ENCODE measurements at places on chromosomes 7 and 10. TPM values are rescaled to one million over a fixed set of nuclear protein-coding genes. Genes with fewer than 3 reads are reported as not detected.

CLCN1 gene
- 0.07 TPM for polyA plus RNA-seq

OPN4 gene
- not detected for polyA plus RNA-seq

LRRC17 gene
- 1.00 TPM for polyA plus RNA-seq

ASB4 gene
- not detected for polyA plus RNA-seq

TNS3 gene
- 20.9 TPM for polyA plus RNA-seq

TMEM229A gene
- polyA plus RNA-seq, result not detected

CLEC2L gene
- polyA plus RNA-seq, result 0.11 TPM

NPSR1 gene
- polyA plus RNA-seq, result not detected

WNT2 gene
- polyA plus RNA-seq, result 0.74 TPM

NKX1-2 gene
- polyA plus RNA-seq, result not detected

ZNF853 gene
- 1.5 TPM for polyA plus RNA-seq

TAS2R41 gene
- polyA plus RNA-seq, result not detected

LRGUK gene
- polyA plus RNA-seq, result not detected

WEE2 gene
- polyA plus RNA-seq, result 0.04 TPM

DNA sequence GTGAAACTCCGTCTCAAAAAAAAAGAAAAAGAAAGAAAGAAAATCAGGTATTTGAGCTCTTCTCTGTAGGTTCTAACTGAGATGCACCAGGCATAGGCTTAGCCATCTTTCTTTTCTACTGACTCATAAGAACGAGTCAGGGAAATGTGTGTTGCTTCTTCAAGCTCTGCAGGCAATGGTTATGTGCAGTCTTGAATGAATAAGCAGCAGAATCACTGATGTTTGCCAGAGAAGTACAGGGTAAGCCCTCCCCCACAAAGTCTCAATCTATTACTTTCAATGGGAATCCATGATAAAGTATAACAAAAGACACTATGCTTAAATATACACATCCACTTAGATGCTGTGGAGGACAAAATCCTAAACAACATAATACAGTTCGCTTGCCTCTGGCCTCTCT, 239.2 kb downstream of the PARD3 start:
- H3K4me1 ChIP-seq, result no peaks in the 10 kb centered on the region
- H3K4me3 ChIP-seq, result no peak overlapping the region
- no peak for DNase-seq
- no peak overlapping the region for H3K27ac ChIP-seq
- no peaks in the 10 kb centered on the region for H3K36me3 ChIP-seq
- H3K27me3 ChIP-seq, result no peaks in the 10 kb centered on the region

DNA sequence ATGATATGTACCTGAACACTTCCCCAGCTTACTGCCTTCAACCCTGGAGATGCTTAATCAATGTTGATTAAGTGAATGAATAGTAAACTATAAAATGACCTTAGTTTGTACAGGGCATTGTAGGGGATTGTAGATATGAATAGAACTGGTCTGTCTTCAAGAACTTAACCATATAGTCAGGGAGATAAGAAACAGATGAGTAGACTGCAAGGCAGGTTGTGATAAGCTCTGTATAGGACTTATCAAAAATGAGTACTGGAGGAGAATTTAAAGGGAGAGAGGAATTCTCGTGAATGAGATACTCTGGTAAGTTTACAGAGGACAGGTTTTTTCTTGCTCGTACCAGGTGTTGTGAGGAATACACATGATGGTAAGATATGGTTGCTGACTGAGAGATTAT, 27.6 kb downstream of the SGPL1 start:
- no peak overlapping the region for H3K4me3 ChIP-seq
- no peaks in the 10 kb centered on the region for H3K4me1 ChIP-seq
- no peak for DNase-seq

DNA sequence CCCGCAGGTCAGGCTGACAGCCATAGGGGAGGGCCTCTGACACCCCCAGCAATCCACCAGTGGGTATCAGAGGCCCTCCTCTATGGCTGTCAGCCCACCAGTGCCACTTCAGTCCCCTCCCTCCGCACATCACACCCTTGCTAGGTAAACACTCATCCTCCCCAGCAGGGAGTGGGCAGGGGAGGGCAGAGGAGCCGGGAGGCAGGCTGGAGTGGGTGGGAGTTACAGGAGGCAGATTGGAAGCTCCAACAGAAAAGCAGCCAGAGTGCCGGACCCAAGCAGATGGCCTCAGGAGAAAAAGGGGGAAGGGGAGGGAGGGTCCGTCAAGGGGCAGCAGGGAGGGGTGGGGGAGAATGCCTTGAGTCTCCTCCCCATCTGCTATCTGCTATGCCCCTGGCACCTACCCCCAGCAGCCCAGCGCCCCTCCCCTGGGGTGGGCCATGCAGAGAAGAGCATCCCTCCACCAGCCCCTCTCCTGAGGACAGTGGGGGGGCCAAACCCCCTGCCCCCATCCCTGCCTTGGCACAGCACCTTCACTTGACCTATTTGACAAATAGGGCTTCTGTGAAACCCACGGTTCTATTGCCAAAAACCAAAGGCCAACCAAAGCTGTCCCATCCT, 2.4 kb downstream of the RASGEF1A start:
- H3K27me3 ChIP-seq, result no peaks in the 10 kb centered on the region
- no peak for DNase-seq
- H3K4me3 ChIP-seq, result no peak overlapping the region
- no peak overlapping the region for H3K27ac ChIP-seq

GRCh38 chr7:6526997-6527378, 24.3 kb downstream of the GRID2IP start:
- peak overlapping the region; percentile 40 for H3K4me3 ChIP-seq
- H3K27me3 ChIP-seq, result peaks cover 71% of the 10 kb centered on the region
- peaks cover 12% of the 10 kb centered on the region for H3K4me1 ChIP-seq
- H3K27ac ChIP-seq, result no peak overlapping the region

- H3K4me1 ChIP-seq, result peaks cover 11% of the 10 kb centered on the region
- H3K36me3 ChIP-seq, result no peaks in the 10 kb centered on the region
- no peak overlapping the region for H3K4me3 ChIP-seq
- H3K27ac ChIP-seq, result no peak overlapping the region
- no peaks in the 10 kb centered on the region for H3K27me3 ChIP-seq
Observed at GRCh38 chr7:26178272-26178960, 22.1 kb downstream of the HNRNPA2B1 start.

GRCh38 chr10:21981118-21981517, 22.4 kb downstream of the DNAJC1 start:
- peaks cover 7% of the 10 kb centered on the region for H3K4me1 ChIP-seq
- H3K27ac ChIP-seq, result no peak overlapping the region
- no peaks in the 10 kb centered on the region for H3K27me3 ChIP-seq

- no peaks in the 10 kb centered on the region for H3K27me3 ChIP-seq
- H3K4me1 ChIP-seq, result no peaks in the 10 kb centered on the region
- DNase-seq, result no peak
Observed at GRCh38 chr7:94314413-94315410, 80.0 kb upstream of the COL1A2 start.

DNA sequence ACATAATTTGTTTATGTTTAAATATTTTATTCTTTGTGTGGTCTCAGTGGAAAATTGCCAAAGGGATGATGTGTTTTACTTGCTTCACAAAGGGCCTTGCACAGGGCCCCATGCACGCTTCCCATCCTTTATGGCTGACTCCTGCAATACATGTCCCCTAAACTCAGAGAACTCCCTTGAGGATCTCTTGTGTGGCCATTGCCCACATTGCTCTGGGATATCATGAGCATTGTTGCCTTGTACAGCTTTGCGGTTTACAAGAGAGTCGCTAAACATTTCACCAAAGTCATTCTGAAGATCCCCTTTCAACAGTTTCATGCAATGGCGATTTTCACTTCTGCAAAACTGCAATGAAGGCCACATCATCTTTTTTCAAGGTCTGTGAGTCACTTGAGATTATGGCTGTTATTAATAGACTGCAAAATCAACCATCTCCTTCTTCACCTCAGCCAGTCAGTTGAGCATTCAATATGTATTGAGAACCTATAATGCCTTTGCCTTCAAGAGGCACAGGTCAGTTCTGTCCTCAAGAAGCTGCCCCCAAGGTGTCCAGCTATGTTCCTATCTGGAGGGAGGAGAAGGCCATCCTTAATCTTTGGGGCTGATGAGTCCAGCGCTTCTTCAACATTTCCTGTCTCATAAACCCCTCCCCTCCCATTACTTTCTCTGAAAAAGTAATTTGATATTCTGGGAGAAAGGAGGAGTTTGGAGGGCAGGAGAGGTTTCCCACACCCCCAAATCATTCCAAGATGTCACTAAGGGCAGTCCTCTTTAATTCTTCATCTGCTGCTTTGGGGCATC, 108.1 kb downstream of the CCDC71L start:
- H3K27me3 ChIP-seq, result no peaks in the 10 kb centered on the region
- no peaks in the 10 kb centered on the region for H3K36me3 ChIP-seq
- no peak for DNase-seq
- H3K4me1 ChIP-seq, result peaks cover 9% of the 10 kb centered on the region
- no peak overlapping the region for H3K4me3 ChIP-seq

DNA sequence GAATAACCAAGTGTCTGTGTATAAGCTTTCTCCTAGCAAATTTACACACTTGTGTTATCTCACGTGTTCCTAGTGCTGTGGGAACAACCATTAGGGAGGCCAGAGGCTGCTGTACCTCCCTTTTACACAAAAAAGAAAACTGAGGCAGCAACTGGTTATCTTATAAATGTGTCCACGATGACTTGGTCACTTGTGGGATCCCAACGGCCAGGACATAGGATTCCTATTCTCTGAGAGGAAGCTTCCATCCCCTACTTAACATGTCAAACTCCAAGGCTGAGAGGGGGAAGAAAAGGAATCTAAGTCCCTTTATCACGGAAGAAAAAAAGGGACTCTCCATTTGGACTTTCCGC, 484 bp downstream of the ZNF438 start:
- peak overlapping the region; percentile 57 for H3K4me3 ChIP-seq
- peak overlapping the region; percentile 100 for H3K27ac ChIP-seq
- no peaks in the 10 kb centered on the region for H3K36me3 ChIP-seq
- H3K27me3 ChIP-seq, result no peaks in the 10 kb centered on the region
- H3K4me1 ChIP-seq, result peaks cover 36% of the 10 kb centered on the region

DNA sequence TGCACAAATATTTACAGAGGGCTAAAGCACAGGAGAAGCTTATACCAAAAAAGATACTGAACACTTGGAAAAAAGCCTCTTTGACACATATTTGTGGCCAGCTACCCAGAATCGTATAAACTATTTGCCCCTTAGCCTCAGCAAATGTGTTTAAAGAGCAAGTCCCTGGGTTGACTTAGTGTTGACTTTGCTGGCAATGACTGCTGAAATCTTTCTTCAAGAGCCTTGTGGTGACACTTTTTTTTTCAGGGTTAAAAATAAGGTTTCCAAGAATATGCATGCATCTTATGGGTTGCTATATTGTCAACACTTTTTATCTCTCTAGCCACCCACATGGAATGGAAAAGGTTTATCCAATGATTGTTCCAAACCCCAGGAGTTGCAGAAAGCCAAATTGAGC, 14.9 kb upstream of the PLEKHS1 start:
- no peaks in the 10 kb centered on the region for H3K4me1 ChIP-seq
- DNase-seq, result no peak

- H3K27me3 ChIP-seq, result no peaks in the 10 kb centered on the region
- peaks cover 13% of the 10 kb centered on the region for H3K4me1 ChIP-seq
- peaks cover 34% of the 10 kb centered on the region for H3K36me3 ChIP-seq
- no peak overlapping the region for H3K4me3 ChIP-seq
- DNase-seq, result no peak
Observed at GRCh38 chr10:74047304-74047703, 49.4 kb downstream of the VCL start.

DNA sequence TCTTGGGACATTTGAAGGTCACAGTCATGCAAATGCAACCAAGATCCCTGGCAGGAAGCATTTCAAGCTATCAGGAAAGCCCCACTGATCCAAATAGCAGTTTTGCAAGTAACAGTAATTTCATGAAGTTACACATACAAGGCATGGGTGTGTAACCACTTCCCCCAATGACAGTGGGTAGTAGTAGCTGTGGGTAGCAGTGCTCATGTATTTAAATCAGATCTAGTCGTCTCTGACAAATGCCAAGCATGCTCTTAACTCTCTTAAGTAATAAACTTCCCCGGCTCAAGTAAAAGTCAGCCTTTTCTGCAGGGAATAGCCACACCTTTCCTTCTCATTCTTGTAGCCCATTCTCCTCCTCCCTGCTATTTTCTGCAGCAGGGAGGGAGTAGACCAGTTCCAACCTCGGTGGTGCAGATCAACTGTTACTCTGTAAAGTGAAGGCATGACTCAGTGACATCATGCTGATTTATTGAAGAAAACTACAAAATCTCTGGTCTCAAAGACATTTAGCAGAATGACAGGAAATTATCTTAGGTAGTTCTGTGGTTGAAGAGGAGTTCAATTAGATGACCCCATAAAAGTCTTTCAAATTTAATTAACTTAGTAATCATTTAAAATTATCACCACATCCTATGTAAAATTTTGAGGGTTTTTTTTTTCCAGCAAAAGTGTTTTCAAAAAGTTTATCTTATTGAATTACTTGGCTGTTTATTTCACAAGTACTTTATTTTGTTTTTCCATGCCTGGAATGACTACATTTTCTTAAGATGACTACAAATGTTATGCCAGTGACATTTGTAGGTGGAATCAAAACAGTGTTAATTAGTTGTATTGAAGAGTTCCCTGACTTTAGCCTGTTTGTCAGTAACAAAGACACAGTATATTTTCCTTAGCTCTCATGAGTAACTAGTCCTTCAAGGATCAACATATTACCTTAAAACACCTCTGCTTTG, 568.3 kb downstream of the INHBA start:
- H3K27ac ChIP-seq, result no peak overlapping the region
- no peak overlapping the region for H3K4me3 ChIP-seq
- no peaks in the 10 kb centered on the region for H3K4me1 ChIP-seq
- no peaks in the 10 kb centered on the region for H3K36me3 ChIP-seq

GRCh38 chr7:110027385-110027784, 1063.5 kb upstream of the LRRN3 start:
- H3K27me3 ChIP-seq, result no peaks in the 10 kb centered on the region
- DNase-seq, result no peak
- no peak overlapping the region for H3K4me3 ChIP-seq
- no peaks in the 10 kb centered on the region for H3K36me3 ChIP-seq
- no peak overlapping the region for H3K27ac ChIP-seq

- no peaks in the 10 kb centered on the region for H3K36me3 ChIP-seq
- no peaks in the 10 kb centered on the region for H3K4me1 ChIP-seq
- no peak overlapping the region for H3K4me3 ChIP-seq
- H3K27me3 ChIP-seq, result no peaks in the 10 kb centered on the region
- no peak overlapping the region for H3K27ac ChIP-seq
Observed at GRCh38 chr7:159061209-159061608, 83.5 kb downstream of the VIPR2 start.

GRCh38 chr10:70771311-70772194, 13.6 kb downstream of the TBATA start:
- H3K27me3 ChIP-seq, result no peaks in the 10 kb centered on the region
- H3K36me3 ChIP-seq, result no peaks in the 10 kb centered on the region
- DNase-seq, result peak; percentile 61
- H3K27ac ChIP-seq, result no peak overlapping the region
- no peak overlapping the region for H3K4me3 ChIP-seq
- no peaks in the 10 kb centered on the region for H3K4me1 ChIP-seq

DNA sequence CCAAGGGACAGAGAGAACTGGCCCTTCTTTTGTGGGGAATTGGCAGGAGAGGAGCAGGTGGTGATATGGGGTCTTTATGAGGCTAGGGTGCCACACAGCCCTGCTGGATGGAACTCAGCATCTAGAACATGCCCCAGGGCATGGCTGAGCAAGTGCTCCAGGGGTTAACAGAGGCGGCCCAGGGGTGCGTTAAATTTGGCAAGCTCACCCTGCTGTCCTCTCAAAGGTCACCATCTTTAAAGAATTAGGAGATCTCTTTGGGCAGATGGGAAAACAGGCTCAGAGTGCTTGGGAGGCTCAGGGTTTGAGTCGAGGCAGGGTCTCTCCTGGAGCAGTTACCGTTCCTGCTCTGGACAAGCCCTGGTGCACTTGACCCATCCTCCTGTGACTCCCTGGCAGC, 21.4 kb upstream of the UNC5B start:
- H3K4me1 ChIP-seq, result peaks cover 5% of the 10 kb centered on the region
- H3K27me3 ChIP-seq, result peaks cover 9% of the 10 kb centered on the region
- no peak overlapping the region for H3K27ac ChIP-seq
- H3K36me3 ChIP-seq, result no peaks in the 10 kb centered on the region
- no peak overlapping the region for H3K4me3 ChIP-seq

- H3K27ac ChIP-seq, result no peak overlapping the region
- peak; percentile 24 for DNase-seq
- H3K36me3 ChIP-seq, result no peaks in the 10 kb centered on the region
Observed at GRCh38 chr10:119625570-119626280, 25.5 kb upstream of the BAG3 start.

Data from spleen (tissue), 13 donors.